ENCODE measurements at places on chromosomes 3 and 15.

GRCh38 chr3:107911337-107912000, 179.4 kb downstream of the CD47 start:
- no peak for DNase-seq

GRCh38 chr15:80558631-80559319, 136.3 kb upstream of the ABHD17C start:
- DNase-seq = no peak

GRCh38 chr3:183430325-183430957, 2.0 kb upstream of the MCF2L2 start:
- DNase-seq = no peak

- DNase-seq = no peak
Observed at GRCh38 chr15:83570756-83571155, 83.2 kb upstream of the ADAMTSL3 start.

- DNase-seq = no peak
Observed at GRCh38 chr3:71579935-71580406, 3.6 kb downstream of the FOXP1 start.

- no peak for DNase-seq
Observed at GRCh38 chr15:60648928-60649679, 170.2 kb upstream of the ICE2 start.

DNA sequence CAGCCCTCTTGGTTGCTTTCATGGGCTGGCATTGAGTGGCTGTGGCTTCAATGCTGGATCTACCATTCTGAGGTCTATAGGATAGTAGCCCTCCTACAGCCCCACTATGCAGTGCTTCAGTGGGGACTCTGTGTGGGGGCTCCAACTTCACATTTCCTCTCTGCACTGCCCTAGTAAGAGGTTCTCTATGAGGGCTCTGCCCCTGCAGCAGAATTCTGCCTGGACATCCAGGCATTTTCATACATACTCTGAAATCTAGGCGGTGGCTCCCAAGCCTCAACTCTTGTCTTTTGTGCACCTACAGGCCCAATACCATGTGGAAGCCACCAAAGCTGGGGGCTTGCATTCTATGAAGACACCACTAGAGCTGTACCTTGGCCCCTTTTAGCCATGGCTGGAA, 195.8 kb downstream of the IGSF11 start:
- no peak for DNase-seq

GRCh38 chr15:48062148-48062872, 58.5 kb upstream of the SLC24A5 start:
- no peak for DNase-seq

- no peak for DNase-seq
Observed at GRCh38 chr3:64129581-64129980, 95.7 kb downstream of the PRICKLE2 start.

DNA sequence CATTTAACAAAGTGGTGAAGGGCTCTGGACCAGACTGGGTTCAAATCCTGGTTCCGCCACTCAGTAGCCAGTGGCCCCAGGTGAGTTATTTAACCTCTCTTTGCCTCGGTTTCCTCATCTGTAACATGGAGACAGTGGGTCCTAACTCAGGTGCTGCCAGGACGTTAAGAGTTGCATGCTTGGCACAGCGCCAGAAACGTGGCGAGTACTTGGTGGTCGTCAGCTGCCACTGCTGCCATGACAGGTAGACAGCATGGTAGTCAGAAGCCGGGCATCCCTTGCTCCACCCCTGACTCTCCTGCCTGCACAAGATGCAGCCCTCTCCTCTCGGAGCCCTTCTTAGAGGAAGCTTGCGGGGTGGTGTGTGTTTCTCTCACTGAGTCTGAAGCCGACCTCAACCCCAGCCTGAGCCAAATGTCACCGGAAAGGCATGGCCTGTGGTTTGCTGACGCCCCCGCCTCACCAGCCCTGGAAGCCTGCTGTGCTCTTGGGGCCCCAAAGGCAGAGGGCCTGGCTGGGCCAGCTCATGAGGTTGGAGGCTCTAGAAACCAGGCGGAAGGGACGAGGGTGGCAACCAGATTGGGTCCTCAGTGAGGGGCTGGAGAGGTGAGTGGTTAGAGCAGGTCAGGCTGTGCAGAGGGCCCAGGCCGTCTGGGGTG, 160.8 kb upstream of the TLE3 start:
- no peak for DNase-seq

GRCh38 chr3:106197532-106198194, 328.9 kb upstream of the CBLB start:
- no peak for DNase-seq

GRCh38 chr3:45861043-45861719, 19.3 kb upstream of the LZTFL1 start:
- no peak for DNase-seq

DNA sequence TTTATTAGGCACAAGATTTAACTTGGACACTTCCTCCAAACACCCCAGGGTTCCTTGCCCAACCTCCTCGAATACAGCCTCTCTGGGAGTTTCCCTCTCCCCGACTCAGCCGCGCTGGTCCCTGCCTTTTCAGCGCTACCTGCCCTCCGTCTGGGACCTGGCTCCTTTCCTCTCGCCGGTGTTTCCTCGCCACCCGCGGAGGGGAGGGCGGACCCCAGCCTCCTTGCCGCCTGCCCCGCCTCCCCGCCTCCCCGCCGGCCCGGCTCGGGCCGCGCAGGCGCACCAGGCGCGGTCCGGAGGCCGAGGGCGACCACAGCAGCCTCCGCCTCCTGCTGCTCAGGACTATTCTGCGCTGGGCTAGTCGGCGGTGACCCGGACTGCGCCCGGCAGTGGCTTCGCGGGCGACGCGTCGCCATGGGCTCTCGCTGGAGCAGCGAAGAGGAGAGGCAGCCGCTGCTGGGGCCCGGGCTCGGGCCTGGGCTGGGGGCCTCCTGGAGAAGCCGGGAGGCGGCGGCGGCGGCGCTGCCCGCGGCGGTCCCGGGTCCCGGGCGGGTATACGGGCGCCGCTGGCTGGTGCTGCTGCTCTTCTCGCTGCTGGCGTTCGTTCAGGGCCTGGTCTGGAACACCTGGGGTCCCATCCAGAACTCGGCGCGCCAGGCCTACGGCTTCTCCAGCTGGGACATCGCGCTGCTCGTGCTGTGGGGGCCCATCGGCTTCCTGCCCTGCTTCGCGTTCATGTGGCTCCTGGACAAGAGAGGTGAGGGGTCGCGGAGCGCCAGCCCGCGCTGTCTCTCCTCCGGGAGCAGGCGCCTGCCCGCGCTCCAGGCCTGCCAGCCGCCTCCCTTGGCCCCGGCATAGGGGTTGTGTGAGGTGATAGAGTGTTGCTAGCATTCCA, at the start of gene SLC49A4:
TSS of gene SLC49A4 (plus strand) at position 291 of the 895 bp plus-strand sequence. CDS start at position 415, 124 bp downstream.
- peak; percentile 89 for DNase-seq

DNA sequence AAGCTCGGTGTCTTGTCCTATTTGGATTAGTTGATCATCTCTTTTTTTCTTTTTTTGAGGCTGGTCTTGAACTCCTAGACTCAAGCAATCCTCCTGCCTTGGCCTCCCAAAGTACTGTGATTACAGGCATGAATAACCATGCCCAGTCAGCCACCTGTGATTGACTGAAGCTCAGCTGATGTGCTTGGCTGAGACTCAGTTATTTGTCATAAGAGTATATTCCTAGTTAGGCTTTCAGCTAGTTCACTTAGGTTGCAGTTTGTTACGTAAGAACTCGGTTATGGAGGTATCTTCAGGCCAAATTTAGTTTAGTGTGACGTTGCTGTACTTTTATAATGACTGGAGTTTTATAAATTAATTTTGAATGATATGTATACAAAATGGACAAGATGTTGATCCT, 365.0 kb downstream of the SV2B start:
- DNase-seq = no peak

DNA sequence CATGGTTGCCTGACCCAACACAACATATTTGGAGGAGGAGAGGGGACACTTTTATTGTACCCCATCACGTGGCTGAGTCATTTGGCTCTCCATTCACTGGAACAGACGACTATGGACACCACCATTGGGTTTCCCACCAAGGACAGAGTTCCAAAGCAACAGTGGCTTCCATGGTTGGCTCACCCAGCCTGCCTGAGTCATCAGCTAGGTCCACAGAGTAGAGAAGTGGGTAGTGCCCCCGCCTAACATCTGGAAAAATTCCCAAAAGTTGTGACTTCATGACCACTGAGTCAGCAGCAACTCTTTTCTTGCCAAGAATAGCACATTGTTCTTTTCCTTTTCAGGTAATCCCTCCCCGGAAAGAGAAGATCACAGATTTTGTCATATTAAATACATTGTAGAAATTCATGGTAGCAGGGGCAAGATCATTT, 3.0 kb upstream of the PPP1R2 start:
- DNase-seq = no peak

DNA sequence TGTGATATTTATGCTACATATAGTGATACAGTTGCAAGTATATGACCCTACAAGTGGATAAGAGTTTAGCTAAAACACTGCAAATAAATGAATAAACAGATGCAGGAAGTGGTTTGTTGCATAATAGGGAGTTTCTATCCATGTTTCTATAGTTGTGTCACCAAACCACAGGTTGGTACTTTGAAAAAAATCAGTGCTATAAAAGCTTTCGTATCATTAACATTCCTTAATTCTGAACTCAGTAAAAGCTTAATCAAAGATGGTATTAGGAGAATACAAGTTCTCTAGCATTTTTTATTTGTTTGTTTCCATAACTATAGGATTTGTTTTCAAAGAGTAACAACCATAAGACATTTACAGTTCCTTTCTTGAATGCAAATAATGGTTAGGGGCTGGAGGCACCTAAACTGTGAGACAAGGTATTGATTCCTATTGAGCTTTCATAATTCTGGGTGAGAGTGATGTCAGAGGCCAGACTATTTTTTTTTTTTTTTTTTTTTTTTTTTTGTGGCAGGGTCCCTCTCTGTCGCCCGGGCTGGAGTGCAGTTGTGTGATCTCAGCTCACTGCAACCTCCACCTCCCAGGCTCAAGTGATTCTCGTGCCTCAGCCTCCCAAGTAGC, 29.6 kb downstream of the CPOX start:
- no peak for DNase-seq

DNA sequence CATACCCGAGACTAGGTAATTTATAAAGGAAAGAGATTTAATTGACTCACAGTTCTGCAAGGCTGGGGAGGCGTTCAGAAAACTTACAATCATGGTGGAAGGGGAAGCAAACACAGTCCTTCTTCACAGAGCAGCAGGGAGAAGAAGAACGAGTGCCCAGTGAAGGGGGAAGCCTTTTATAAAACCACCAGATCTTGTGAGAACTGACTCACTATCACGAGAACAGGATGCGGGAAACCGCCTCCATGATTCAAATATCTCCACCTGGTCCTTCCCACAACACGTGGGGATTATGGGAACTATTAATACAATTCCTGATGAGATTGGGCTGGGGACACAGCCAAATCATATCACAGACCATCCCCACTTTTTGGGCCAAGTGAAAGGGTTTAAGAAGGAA, 58.8 kb upstream of the CTXND1 start:
- DNase-seq = no peak

- no peak for DNase-seq
Observed at GRCh38 chr3:6508410-6508759, 352.5 kb upstream of the GRM7 start.

- no peak for DNase-seq
Observed at GRCh38 chr3:4471907-4472306, 4.8 kb upstream of the SUMF1 start.

- DNase-seq = no peak
Observed at GRCh38 chr3:98180319-98180890, 13.9 kb downstream of the OR5H15 start.
